ENCODE measurements at places on chromosomes 13 and 19. TPM values are rescaled to one million over a fixed set of nuclear protein-coding genes. Genes with fewer than 3 reads are reported as not detected.

The IGSF23 gene
- not detected for total RNA-seq

The CALR3 gene
- not detected for total RNA-seq

The SRRM5 gene
- 0.73 TPM for total RNA-seq

The SLC7A9 gene
- 0.31 TPM for total RNA-seq

The NLRP7 gene
- total RNA-seq: 0.17 TPM

The SACS gene
- total RNA-seq: 3.3 TPM

The APOC4 gene
- not detected for total RNA-seq

The SBK3 gene
- total RNA-seq: not detected

The NTN5 gene
- 0.53 TPM for total RNA-seq

The TMEM150B gene
- 50.2 TPM for total RNA-seq

DNA sequence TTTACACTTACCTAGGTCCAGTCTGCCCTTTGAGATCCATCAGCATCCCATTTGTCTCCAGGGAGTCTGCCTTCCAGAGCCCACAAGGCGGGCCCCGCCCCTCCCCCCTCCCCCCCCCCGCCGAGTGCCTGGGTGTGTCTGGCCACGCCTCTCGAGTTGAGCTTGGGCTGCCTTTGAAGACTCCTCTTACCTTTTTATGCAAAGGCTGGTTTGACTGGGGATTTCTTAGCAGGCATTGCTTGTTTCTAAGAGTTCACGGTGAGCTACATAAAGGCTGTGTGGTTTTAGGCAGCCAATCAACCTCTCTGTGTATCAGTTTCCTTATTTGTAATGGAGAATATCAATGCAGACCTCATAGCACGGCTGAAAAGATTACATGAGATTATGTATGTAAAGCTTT, 11.3 kb downstream of the GPR12 start:
- no peak for DNase-seq

DNA sequence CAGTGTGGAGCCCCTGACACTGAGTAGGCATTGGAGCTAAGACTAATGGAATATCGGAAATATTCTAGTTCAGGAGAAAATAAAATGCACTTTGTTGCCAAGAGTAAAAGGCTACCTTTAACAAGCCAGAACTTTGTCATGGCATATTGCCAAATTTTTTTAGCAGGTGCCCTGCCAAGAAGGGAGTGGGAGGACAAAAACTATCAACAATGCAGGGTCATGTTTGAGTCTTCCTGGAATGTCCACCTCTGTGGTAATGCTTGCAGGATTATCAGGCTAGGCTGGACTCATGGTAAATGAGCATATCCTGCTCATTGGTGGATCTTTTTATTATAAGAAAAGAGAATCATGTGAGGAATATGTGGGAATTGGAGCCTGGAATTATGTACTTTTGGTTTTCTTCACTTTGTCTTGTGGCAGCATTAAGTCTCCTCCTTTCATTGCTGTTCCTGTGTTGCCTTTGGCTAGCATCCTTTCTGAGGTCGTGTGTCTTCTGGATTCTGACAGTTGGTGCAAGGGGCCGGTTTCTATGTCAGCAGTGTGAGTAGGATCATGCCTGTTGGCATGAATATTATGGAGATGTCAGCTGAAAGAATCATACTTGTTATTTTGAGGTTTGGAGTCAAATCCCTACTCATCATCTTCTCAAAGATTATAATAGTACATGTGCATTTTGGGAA, 122.9 kb upstream of the SPRY2 start:
- no peak for DNase-seq

- DNase-seq: no peak
These were observed 53.2 kb downstream of the EPS15L1 start for GRCh38 chr19:16418597-16418962.

DNA sequence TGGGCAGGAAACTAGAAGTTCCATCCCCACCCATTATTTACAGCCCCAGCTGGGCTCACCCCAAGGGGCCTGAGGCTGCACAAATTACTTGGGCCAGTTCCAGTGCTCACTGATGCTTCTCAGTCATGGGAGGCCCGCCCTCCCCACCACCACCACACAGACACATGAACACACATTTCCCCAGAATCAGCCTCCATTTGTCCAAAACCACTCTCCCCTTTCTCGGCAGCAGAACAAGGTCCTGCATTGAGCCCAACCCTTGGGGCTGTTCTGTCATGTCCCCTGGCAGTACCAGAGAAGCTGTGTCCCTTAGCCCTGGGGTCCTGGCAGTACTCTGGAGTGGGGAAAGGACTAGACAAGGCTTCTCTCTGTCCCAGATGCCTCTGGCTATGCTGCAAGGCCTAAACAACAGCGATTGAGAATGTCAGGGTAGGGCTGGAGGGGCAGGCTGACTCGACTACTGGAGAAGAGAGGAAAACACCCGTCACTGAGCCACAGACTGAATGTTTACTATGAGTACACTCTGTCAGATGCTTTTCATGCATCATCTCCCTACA, 21.8 kb downstream of the SAMD4B start:
- DNase-seq: no peak

DNA sequence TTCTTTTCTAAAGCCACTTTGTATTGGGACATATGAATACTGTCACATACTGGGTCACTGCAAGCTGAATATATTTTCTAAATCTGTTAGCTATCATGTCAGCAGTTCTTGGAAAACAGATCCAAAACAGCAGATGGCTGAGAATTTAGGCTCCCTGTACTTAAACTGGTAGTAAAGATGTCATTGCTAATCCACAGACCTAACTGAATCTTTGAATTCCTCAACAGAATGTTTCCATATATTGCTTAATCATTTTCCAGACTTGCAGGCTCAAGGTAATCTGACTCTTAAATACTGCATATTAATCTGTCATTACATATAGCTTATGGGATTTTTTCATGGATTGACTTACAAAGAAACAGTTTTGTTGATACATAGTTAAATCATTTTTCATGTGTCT, 639.0 kb upstream of the KLHL1 start:
- no peak for DNase-seq

DNA sequence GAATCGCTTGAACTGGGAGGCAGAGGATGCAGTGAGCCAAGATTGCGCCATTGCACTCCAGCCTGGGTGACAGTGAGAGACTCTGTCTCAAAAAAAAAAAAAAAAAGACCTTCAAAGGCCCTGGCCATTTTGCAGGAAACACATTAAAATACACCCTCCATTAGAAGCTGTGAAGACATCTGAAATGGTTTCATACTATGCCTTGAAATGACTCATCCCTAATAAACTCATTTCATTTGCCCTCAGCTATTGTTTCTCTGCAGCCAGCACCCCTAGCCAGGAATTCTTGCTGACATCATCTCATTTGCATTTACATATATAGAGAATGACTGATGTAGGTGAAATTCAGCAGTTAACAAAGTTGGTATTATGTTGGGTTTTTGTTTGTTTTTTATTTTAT, 8.7 kb downstream of the EML2 start:
- no peak for DNase-seq

- no peak for DNase-seq
These were observed 59.6 kb downstream of the CDADC1 start for GRCh38 chr13:49307365-49307764.

DNA sequence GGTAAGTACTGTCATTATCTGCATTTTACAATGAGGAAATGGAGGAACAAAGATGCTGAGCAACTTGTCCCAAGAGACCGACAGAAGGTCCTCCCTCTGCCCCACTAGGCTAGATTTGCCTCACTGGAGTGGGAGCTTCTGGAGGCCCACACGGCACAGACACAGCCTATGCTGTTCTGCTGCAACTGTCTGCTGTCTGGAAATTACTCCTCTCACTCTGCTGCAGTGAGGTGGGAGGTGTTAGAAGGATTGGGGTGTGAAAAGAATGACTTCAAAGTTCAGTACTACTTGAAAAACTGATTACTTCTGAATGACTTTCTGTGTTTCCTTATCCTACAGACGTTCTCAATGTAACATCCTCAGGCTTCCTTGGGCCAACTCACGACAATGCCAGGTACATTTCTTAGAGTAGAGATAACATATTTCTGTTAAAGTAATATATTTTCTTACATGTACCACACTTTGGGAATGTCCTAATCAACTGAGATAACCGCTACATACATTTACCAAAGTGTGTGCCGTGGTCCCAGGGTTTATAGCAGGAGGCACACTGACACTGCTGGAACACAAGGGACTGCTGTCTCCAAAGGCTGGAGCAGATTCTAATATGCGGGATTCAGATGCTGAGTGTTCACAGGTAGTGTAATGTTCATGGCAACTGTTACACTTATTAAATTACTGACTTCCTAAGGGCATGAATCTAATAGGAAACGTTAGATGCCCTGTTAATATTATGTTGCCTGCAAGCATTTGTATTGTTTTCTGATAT, 53.5 kb upstream of the WASF3 start:
- no peak for DNase-seq

DNA sequence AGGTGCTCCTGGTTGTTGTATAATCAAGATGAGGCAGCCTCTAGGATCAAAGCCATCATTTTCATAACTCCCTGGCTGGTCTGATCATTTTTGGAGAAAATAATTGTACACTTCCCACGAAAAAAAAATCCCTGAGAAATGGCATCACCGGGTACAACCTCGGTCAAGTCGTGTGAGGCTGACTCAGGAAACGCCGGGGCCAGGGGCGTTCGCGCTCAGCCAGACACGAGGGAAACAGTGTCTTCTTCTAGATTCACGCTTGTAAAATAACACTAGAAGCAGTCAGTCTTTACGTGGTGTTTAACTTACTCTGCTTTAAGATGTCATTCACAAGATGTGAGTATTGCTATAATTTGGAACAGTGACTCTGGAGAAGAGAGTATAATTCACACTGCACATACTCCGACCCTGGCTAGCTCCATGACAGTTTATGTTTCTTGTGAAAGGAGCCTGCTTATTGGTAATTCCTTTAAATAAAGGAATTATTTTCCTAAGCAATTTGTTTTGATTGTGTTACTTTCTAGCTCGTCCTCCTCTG, 109.0 kb upstream of the SOX1 start:
- no peak for DNase-seq

GRCh38 chr19:2050349-2050990, 574 bp downstream of the MKNK2 start:
- DNase-seq: no peak

DNA sequence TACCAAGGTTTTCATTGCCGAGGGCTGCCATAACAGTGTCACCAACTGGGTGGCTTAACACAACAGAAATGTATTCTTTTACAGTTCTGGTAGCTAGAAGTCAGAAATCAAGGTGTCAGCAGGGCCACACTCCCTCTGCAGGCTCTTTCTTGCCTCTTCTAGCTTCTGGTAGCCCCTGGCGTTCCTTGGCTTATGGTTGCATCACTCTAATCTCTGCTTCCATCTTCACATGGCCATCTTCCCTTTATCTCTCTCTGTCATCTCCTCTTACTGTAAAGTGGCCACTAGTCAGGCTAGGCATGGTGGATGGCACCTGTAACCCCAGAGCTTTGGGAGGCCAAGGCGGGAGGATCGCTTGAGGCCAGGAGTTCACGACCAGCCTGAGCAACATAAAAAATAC, 38.0 kb upstream of the MRI1 start:
- DNase-seq: no peak

DNA sequence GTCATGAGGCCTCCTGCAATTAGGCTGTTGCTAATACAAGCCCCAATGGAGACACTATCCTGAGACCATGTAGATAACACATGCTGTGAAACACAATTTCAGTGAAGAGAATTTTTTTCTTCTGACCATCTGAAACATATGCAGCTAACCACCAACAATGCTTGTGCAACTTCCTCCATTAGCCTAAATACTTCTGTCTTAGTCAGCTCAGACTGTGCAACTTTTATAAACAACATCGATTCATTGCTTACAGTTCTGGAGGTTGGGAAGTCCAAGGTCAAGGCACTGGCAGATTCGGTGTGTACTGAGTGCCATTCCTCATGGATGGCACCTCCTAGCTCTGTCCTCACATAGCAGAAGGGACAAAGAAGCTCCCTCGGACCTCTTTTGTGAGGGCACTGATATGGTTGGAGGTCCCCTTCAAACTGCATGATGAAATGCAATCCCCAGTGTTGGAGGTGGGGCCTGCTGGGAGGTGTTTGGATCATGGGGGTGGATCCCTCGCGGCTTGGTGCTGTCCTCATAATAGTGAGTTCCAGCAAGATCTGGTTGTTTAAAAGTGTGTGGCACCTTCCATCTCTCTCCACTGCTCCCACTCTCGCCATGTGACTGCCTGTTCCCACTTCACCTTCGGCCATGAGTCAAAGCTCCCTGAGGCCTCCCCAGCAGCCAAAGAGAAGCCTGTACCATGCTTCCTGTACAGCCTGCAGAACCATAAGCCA, 27.7 kb downstream of the STK24 start:
- no peak for DNase-seq
